ENCODE measurements at places on chromosomes 4 and X.

- DNase-seq, result no peak
Observed at GRCh38 chrX:80879143-80879542, 69.5 kb upstream of the BRWD3 start.

GRCh38 chrX:69136546-69137331 is 28.5 kb downstream of the PJA1 start:
- no peak for DNase-seq

GRCh38 chr4:158170691-158171561 is 1.9 kb downstream of the GASK1B start:
- DNase-seq, result no peak

- no peak for DNase-seq
Observed at GRCh38 chr4:24434241-24434640, 150.1 kb downstream of the DHX15 start.

DNA sequence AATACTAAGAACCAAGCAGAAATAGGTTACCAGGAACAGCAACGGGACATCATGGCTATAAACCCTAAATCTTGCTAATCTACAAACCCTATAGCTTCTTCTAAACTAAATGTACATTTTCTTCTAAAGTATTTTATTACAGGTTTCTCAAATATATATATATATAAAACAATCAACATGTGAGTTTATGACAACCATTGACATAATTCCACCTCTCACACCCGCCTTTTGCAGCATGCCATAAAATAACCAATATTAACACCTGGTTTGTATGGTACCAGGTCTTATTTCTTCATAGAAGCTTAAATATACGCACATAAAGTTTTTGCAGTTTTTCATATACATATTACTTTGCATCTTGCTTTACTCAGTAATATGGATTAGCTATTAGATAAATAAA is 955.3 kb upstream of the LCORL start:
- DNase-seq, result no peak

- DNase-seq, result no peak
Observed at GRCh38 chr4:133799717-133800315, 401.8 kb downstream of the PABPC4L start.

- DNase-seq, result no peak
Observed at GRCh38 chrX:48616576-48616975, 19.3 kb downstream of the WDR13 start.
